Cardiac muscle cell (in vitro differentiated cells and primary cell): ENCODE measurements at places on chromosomes 6 and 20. TPM values are rescaled to one million over a fixed set of nuclear protein-coding genes. Genes with fewer than 3 reads are reported as not detected.

C6orf15 gene
- total RNA-seq: not detected in 2 replicates

GRCh38 chr20:43702502-43702901 is 24.3 kb downstream of the GTSF1L start:
- no peak overlapping the region for H3K4me3 ChIP-seq
- H3K27me3 ChIP-seq: no peaks in the 10 kb centered on the region
- DNase-seq: no peak

GRCh38 chr6:137975188-137975940 is 108.3 kb downstream of the TNFAIP3 start:
- no peaks in the 10 kb centered on the region for H3K4me1 ChIP-seq
- no peaks in the 10 kb centered on the region for H3K36me3 ChIP-seq
- H3K27ac ChIP-seq: no peak overlapping the region
- H3K4me3 ChIP-seq: no peak overlapping the region
- H3K27me3 ChIP-seq: no peaks in the 10 kb centered on the region

SIRPG gene
- total RNA-seq: not detected in 2 replicates

DNA sequence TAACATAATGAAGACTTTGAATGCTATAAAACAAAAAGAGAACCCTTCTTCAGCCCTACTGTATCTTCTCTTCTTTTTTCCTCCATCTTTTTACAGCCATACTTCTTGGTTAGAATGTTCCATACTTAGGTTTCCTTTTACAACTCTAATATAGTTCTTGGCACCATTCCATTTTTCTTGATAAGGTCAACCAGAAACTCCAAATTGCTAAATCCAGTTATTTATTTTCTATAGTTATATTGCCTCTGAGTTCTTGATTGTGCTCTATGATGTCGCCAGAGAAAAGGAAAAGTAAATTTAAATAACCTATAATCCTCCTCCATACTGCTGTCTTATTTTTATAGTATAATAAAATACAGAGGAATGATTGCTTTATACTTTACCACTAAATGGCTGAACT is 26.7 kb upstream of the COL10A1 start:
- H3K4me3 ChIP-seq: no peak overlapping the region
- no peak overlapping the region for H3K27ac ChIP-seq
- no peaks in the 10 kb centered on the region for H3K4me1 ChIP-seq
- DNase-seq: no peak
- no peaks in the 10 kb centered on the region for H3K27me3 ChIP-seq

DNA sequence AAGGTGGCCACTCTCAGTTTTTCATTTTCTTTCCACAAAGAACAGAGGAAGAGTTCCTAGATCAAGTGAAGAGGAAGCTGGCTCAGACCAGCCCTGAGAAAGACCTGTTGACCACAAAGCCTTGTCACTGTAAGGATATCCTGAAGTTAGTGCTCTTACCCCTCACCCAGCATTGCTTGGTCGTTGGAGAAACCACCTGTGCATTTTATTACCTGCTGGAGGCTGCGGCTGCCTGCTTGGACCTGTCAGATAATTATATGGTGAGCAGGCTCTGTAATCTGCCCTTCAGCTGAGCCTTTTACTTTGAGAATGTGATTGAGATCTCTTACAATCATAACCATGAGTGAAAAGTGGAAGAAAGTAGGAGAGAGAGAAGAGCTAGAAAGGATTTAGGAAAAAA is 21.9 kb downstream of the TREML1 start:
- H3K36me3 ChIP-seq: no peaks in the 10 kb centered on the region
- no peak for DNase-seq

DNA sequence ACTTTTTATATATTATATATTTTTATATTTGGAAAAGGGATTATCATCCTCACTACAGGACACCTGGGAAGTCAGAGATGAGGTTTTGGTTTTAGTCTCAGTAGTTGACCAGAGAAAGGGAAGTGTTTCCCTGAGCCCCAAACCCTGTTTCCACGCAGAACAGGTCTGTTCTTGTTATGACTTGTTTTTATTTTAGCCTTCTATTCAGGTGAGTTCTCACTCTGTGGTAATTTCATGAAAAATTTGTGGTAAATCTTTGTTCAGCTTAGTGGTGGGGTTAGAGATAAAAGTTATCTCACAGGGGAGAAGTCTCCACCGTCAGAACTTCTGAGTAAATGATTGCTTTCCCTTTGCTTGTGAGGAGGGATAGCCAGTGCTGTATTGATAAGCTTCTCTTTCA is 224.9 kb downstream of the FARS2 start:
- H3K27me3 ChIP-seq: no peaks in the 10 kb centered on the region
- no peak for DNase-seq
- H3K4me1 ChIP-seq: no peaks in the 10 kb centered on the region
- no peak overlapping the region for H3K4me3 ChIP-seq

GRCh38 chr6:110528101-110528929 is 51.9 kb upstream of the SLC22A16 start:
- no peaks in the 10 kb centered on the region for H3K4me1 ChIP-seq
- peak; percentile 72 for DNase-seq
- no peaks in the 10 kb centered on the region for H3K36me3 ChIP-seq
- no peak overlapping the region for H3K27ac ChIP-seq

DNA sequence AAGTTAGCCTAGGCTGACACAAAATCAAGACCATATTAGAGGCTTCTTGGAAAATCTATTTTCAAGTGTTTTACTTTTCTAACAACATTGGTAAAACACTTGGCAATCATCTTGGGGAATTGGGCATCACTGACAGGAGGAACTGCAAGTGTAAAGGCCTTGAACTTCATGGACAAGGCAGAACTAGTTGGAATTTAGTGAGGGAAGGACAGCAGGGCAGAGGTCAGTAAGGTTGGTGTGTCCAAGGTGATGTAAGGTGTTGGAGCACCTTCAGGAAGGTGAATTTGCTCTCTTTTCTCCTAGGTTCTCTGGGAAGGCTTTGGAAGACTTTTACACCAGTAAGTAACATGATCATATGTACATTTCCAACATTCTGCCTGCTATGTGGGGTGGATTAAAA is 1.5 kb upstream of the SLC17A4 start:
- no peaks in the 10 kb centered on the region for H3K4me1 ChIP-seq
- DNase-seq: no peak
- no peak overlapping the region for H3K4me3 ChIP-seq
- H3K27ac ChIP-seq: no peak overlapping the region

GRCh38 chr20:50918403-50918802 is 12.8 kb downstream of the ADNP start:
- DNase-seq: no peak
- no peak overlapping the region for H3K4me3 ChIP-seq
- peaks cover 40% of the 10 kb centered on the region for H3K4me1 ChIP-seq
- peaks cover 4% of the 10 kb centered on the region for H3K36me3 ChIP-seq
- no peaks in the 10 kb centered on the region for H3K27me3 ChIP-seq
- peak overlapping the region; percentile 35 for H3K27ac ChIP-seq

DNA sequence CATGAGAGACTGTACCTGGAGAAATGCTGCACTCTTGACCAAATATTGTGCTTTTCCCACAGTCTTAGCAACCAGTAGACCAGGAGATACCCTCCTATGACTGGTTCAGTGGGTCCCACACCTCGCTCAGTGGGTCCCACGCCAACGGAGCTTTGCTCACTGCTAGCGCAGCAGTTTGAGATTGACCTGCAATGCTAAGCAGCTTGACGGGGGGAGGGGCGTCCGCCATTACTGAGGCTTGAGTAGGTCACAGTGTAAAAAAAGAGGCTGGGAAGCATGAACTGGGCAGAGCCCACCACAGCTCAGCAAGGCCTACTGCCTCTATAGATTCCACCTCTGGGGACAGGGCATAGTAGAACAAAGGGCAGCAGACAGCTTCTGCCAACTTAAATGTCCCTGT is 49.0 kb upstream of the HIVEP2 start:
- DNase-seq: no peak
- no peaks in the 10 kb centered on the region for H3K27me3 ChIP-seq
- no peak overlapping the region for H3K4me3 ChIP-seq
- no peaks in the 10 kb centered on the region for H3K4me1 ChIP-seq
- no peak overlapping the region for H3K27ac ChIP-seq

BMP5 gene
- 112 and 123 TPM in 2 replicates for total RNA-seq

DNA sequence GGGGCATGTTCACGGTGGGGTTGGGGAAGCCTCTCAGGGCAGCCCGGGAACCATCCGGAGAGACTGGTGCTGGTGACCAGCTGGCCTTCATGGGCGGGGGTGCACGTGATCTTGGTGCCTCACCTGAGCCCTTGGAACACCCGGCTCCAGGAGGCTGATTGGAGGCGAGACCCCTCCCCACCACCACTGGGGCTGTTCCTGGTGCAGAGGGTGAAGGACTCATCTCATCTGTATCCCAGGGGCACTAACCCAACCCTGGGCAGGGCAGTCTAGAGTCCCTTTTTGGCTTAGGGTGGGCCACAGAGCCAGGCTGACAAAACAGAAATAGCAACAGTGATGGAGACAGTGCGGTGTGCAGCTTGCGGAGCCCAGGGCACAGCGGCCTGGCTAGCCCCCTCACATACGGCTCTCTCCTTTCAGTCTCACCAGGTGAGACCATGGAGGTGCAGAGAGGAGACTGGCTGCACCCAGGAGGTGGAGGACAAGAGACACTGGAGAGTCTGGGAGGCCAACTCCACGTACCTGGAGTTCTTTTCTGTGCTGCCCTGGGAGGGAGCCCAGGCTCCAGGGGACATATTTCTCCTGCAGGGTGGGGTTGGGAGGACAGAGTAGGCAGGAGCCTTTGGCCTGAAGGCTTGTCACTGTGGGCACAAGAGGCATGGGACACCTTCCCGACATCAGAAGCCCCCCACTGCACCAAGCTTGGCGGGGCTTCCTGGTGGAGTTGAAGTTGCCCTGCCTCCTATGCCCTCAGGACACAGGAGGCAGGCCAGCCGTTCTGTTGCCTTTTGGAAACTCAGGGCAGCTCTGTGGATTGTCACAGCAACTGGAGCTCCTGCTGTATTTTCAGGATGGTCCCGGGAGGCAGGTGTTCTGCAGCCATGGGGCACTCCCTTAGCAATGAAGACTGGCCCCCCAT is 106.0 kb downstream of the SYCP2 start:
- H3K4me3 ChIP-seq: no peak overlapping the region
- H3K27ac ChIP-seq: no peak overlapping the region
- H3K36me3 ChIP-seq: no peaks in the 10 kb centered on the region
- no peak for DNase-seq
- no peaks in the 10 kb centered on the region for H3K4me1 ChIP-seq

DNA sequence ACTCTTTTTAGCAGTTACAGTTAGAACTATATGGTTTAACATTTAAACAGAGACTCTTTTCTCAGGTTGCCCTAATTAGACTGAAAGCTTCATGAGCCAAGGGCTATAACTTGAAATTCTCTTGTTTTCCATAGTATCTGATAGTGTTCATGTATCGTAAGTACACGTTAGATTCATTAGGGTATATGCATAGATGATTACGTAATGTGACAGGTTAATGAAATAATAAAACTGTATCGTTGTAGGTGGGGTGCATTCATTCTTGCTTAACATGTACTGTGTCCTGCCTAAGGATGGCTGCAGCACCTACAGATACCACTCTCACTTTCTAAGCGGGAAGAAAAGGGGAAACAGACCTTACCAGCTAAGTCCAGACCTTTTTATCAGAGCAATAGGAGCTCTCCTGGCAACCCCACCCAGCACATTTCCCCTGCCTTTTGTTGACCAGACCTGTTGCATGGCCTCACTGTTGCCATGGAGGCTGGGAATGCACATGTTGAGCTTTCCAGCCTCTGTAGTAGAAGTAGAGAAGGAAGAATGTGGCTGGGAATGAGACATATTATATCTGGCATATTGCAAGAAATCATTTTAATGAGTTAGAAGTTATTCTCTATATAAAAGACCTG is 83.0 kb downstream of the MAP3K4 start:
- H3K27me3 ChIP-seq: no peaks in the 10 kb centered on the region
- DNase-seq: no peak
- H3K36me3 ChIP-seq: peaks cover 3% of the 10 kb centered on the region
- H3K4me3 ChIP-seq: no peak overlapping the region

- H3K36me3 ChIP-seq: no peaks in the 10 kb centered on the region
- no peak overlapping the region for H3K27ac ChIP-seq
- no peak overlapping the region for H3K4me3 ChIP-seq
Measured at GRCh38 chr6:34459899-34460593, 5.8 kb upstream of the PACSIN1 start.

RNF39 gene
- total RNA-seq: not detected in 2 replicates

DNA sequence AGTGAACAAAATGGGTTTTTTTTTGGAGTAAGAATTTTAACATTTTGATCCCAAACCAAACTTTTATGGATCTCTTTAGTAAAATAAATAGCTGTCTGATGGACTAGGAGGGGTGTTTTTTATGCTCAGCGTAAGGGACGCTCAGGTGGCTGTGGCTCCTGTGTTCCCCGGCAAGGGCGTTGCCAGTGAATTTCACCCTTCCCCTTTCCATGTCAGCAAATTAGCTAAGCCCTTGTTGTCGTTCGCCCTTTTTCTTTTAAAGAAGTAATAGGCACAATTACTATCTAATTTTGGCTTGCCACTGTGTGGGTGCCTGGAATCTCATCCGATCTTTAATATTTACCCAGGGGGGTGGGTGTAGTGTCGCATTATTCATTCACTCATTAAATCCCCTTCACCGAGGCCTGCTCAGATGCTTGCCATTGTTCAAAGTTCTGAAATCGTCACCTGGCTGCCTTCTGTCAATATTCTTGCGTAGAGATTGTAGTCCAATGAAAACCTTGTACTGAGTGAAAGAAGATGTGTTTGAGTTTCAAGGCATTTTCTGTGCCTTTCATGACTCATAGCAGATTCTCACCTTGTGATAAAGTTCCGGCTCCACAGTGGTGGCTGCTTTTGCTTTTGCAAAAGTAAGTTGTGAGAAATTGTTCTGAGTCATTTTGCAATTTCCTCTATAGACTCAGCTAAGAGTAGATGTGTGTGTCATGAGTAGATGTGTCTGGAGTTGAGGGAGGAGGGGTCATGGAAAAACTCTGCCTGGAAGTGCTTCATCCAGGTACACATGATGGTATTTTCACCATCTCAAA is 40.0 kb upstream of the CLDN20 start:
- H3K27ac ChIP-seq: no peak overlapping the region
- no peaks in the 10 kb centered on the region for H3K4me1 ChIP-seq
- peak; percentile 78 for DNase-seq
- H3K27me3 ChIP-seq: peaks cover 9% of the 10 kb centered on the region
- H3K4me3 ChIP-seq: no peak overlapping the region

MEI4 gene
- total RNA-seq: 0.21 and 0.36 TPM in 2 replicates

PTGIS gene
- 5.3 and 7.8 TPM in 2 replicates for total RNA-seq

JPH2 gene
- total RNA-seq: 154 and 205 TPM in 2 replicates

GRCh38 chr6:111922454-111923297 is 49.4 kb upstream of the FYN start:
- H3K36me3 ChIP-seq: no peaks in the 10 kb centered on the region
- DNase-seq: no peak
- no peak overlapping the region for H3K4me3 ChIP-seq
- H3K27ac ChIP-seq: no peak overlapping the region
- H3K4me1 ChIP-seq: no peaks in the 10 kb centered on the region

OOEP gene
- not detected in 2 replicates for total RNA-seq

DNA sequence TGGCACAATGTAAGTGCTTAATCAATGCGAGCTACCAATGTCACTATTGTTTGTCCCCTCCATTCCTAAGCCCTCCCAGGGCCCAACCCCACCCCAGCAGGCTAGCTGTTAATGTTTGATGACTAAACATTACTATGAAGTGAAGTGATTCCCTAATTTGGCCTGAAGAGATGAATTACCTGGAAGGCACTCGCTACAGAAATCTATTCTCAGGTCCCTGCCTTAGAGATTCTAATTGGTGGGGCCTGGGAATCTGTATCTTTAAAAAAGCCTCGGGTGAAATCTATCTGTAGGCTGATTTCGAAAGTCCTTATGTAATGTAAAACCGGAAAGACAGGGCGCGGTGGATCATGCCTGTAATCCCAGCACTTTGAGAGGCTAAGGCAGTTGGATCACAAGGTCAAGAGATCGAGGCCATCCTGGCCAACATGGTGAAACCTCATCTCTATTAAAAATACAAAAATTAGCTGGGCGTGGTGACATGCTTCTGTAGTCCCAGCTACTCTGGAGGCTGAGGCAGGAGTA is 16.9 kb upstream of the SNAI1 start:
- peak overlapping the region; percentile 53 for H3K27ac ChIP-seq
- no peak overlapping the region for H3K4me3 ChIP-seq
- no peaks in the 10 kb centered on the region for H3K36me3 ChIP-seq
- no peaks in the 10 kb centered on the region for H3K4me1 ChIP-seq
- no peak for DNase-seq
